ENCODE measurements at places on chromosomes 5 and 9.

GRCh38 chr9:24616863-24617262 is 71.2 kb upstream of the IZUMO3 start:
- DNase-seq, result no peak

GRCh38 chr5:79241535-79241979 is 5.6 kb downstream of the JMY start:
- DNase-seq, result no peak

- DNase-seq, result no peak
Observed at GRCh38 chr9:135955934-135956801, 5.0 kb downstream of the UBAC1 start.

- no peak for DNase-seq
Observed at GRCh38 chr9:137242269-137243203, 1.4 kb downstream of the TUBB4B start.

DNA sequence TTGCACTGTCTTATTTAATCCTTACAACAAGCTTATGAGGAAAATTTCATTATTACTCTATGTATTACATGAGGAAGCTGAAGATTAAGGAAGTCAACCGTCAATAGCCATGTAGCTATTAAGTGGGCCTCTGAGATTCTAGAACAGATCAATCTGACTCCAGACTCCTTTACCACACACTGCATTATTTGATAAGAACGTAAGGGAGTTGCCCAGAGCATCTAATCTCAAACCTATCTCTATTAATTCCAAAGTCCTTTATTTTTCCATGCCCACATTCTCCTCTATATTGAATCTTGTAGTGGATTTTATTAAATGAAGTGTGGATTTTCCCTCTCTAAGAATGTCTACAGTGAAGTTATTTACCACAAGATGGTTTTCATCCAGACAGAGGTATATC is 118.2 kb upstream of the MTAP start:
- DNase-seq, result no peak

GRCh38 chr9:15529566-15530324 is 19.0 kb upstream of the PSIP1 start:
- no peak for DNase-seq

- no peak for DNase-seq
Observed at GRCh38 chr5:171494452-171495121, 75.1 kb downstream of the FGF18 start.

DNA sequence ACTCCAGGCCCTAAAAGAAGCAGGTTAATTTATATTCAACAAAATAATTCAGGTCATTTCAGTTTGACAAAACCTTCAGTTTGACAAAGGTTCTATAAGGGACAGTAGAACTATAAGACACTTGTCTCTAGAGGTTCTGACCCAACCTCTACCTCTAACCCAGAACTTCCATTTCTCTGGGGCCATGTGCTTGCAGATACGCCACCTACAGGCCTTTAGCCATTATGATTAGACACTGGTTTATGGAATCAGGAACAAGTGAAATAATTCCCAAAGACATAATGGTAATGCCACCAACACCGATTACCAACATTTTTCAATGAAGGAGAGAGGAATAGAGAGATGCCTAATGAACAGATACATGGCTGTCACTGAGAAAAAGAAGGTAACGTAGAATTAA is 733.9 kb downstream of the PRELID2 start:
- no peak for DNase-seq
